ENCODE measurements at places on chromosomes 6 and 20. TPM values are rescaled to one million over a fixed set of nuclear protein-coding genes. Genes with fewer than 3 reads are reported as not detected.

Gene SPATS1
- total RNA-seq: not detected

Gene PI3
- 1.8 TPM for total RNA-seq

Gene SLC32A1
- total RNA-seq: not detected

Gene PRKN
- 15.9 TPM for total RNA-seq

Gene ANKRD66
- total RNA-seq: not detected

Gene RAET1L
- not detected for total RNA-seq

Gene FLOT1
- total RNA-seq: 172 TPM

Gene RANBP9
- total RNA-seq: 41.8 TPM

Gene CCM2L
- total RNA-seq: 11.7 TPM

Gene SLA2
- 0.49 TPM for total RNA-seq

Gene TAF11
- 18.7 TPM for total RNA-seq

Gene SSTR4
- not detected for total RNA-seq

Gene HAO1
- not detected for total RNA-seq

Gene SLCO4A1
- 31.1 TPM for total RNA-seq

Gene SAMD3
- total RNA-seq: 3.6 TPM

Gene BFSP1
- total RNA-seq: 0.98 TPM

Gene PRDM13
- not detected for total RNA-seq

Gene CLDN20
- total RNA-seq: 2.2 TPM

Gene IER3
- 40.7 TPM for total RNA-seq

Gene SYCP2
- total RNA-seq: 6.7 TPM

Gene GINS1
- 1.4 TPM for total RNA-seq

Gene BPIFB1
- total RNA-seq: 2.1 TPM

Gene MYLK2
- total RNA-seq: 0.27 TPM

Gene DNAJC5
- total RNA-seq: 30.1 TPM

Gene APCDD1L
- 0.53 TPM for total RNA-seq

Gene RAD21L1
- not detected for total RNA-seq

Gene PCSK2
- 18.3 TPM for total RNA-seq

Gene RNF182
- 0.49 TPM for total RNA-seq

Gene OSTM1
- total RNA-seq: 43.2 TPM

Gene PHF3
- total RNA-seq: 88.5 TPM

Gene LY6G6D
- not detected for total RNA-seq

Gene ZC3H12D
- total RNA-seq: 1.6 TPM

Measured in sciatic nerve (tissue), 2 donors.